K562 (cell line): ENCODE measurements at places on chromosomes 7 and 10. TPM values are rescaled to one million over a fixed set of nuclear protein-coding genes. Genes with fewer than 3 reads are reported as not detected.
A peak's percentile ranks its signal among the peaks of the same experiment; 100 is the strongest.

DNA sequence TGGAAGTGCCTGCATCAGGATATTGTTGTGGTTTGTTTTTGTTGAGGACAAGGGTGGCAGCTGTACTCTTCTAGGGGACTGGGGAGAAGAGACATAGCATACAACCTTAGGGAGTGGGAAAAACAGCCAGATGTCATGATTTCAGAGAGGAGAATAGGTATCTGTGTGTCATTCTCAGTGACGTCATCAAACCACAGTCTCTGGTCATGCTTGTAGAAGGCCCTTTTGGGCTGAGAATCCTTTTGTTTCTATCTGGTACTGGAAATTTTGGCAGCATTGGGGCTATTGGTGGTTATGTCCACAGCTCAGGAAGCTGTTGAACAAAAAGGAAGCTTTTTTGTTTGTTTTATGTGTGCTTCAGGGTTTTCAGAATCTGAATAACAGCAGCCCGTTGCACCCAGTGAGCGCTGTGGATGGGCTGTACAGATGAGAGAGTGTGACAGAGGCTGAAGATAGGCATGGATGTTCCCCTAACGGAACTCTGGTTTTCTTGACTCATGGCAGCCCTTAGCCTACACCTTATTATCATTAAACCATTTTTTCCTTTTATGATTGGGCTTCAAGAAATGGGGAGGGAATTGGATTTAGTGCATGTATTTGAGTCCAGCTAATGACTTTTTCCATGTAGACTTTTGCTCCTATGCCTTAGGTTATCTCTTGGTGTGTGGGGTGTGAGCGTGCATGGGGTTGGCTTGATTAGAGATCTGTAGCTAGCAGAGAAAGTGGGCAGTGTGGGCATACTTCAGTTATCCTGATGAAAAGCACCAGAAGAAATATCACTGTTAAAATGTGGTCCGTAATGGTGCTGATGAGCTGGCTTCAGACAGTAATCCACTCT lies 65.7 kb downstream of the SND1 start:
- peaks cover 96% of the 10 kb centered on the region for H3K36me3 ChIP-seq
- no peaks in the 10 kb centered on the region for H3K27me3 ChIP-seq
- no peak overlapping the region for H3K27ac ChIP-seq
- no peak for DNase-seq
- H3K4me1 ChIP-seq: no peaks in the 10 kb centered on the region

GRCh38 chr7:136956232-136956631 lies 87.8 kb downstream of the CHRM2 start:
- H3K4me3 ChIP-seq: no peak overlapping the region
- no peak for DNase-seq
- no peak overlapping the region for H3K27ac ChIP-seq

- no peak overlapping the region for H3K27ac ChIP-seq
- no peak for DNase-seq
- no peaks in the 10 kb centered on the region for H3K27me3 ChIP-seq
Observed at GRCh38 chr10:33660329-33660728, 325.9 kb upstream of the NRP1 start.

DNA sequence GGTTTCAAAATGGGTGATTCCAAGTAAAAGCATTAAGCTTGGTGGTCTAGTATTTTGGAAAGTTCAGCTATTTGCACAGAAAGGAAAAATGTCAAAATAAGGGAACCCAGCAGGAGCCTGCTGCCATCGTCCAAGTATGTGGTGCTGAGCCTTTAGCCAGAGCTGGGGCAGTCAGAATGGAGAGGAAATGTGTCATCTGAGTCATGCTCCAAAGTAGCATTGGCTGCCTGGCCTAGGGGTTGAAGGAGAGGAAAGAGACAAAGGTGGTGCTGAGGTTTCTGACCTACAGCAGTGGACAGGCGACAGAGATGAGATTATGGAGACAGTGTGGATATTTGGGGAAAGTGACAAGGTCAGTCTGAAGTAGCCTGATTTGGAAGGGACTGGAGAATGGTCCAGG lies 103.9 kb downstream of the PLCE1 start:
- H3K4me3 ChIP-seq: no peak overlapping the region
- no peak for DNase-seq
- no peaks in the 10 kb centered on the region for H3K4me1 ChIP-seq
- no peak overlapping the region for H3K27ac ChIP-seq
- no peaks in the 10 kb centered on the region; the same call in 2 of the 3 replicates for H3K27me3 ChIP-seq
- no peaks in the 10 kb centered on the region for H3K36me3 ChIP-seq

DNA sequence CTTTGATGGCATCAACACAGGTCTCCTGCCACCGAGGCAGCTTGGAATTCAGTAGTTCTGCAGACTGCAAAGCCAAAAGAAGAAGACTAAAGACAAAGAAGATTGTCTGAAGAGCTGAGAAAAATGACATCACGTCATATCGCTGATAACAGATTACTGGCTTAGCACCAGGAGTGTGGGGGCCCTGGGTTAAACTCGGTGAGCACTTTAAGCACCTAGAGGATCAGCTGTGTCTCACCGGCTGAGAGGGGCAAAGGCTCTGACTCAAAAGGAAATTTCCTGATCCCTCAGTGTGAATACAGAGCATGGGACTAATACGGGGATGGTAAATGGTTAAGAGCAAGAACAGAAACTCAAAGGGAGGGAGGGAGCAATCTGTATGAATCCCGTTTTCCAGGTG lies 30.7 kb downstream of the BRI3 start:
- H3K27ac ChIP-seq: no peak overlapping the region
- H3K36me3 ChIP-seq: peaks cover 37% of the 10 kb centered on the region
- no peak for DNase-seq
- H3K4me3 ChIP-seq: no peak overlapping the region

DNA sequence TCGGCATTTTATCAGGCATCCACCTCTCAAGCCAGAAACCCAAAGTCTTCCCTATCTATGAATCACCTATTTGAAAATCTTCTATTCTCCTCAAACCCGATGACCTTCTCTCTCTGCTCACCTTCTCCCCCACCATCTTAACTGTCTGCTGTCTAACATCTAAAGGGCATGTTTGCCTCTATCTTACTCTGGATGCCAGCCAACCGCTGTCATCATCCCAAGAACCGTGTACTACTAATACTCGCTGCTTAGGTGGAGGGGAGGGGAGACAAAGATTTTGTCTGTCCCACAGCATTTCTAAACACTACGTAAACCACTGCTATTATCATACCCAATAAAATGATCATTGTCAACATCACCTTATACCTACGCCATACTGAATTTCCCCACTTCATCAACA lies 29.5 kb downstream of the PAXIP1 start:
- peaks cover 84% of the 10 kb centered on the region for H3K36me3 ChIP-seq
- H3K4me1 ChIP-seq: peaks cover 4% of the 10 kb centered on the region; the same call in 1 of the 2 replicates
- H3K4me3 ChIP-seq: no peak overlapping the region
- no peaks in the 10 kb centered on the region; the same call in 2 of the 3 replicates for H3K27me3 ChIP-seq
- DNase-seq: no peak
- no peak overlapping the region for H3K27ac ChIP-seq

GRCh38 chr7:153835712-153836265 lies 216.4 kb upstream of the DPP6 start:
- no peaks in the 10 kb centered on the region for H3K36me3 ChIP-seq
- H3K27ac ChIP-seq: no peak overlapping the region
- H3K4me3 ChIP-seq: no peak overlapping the region

DNA sequence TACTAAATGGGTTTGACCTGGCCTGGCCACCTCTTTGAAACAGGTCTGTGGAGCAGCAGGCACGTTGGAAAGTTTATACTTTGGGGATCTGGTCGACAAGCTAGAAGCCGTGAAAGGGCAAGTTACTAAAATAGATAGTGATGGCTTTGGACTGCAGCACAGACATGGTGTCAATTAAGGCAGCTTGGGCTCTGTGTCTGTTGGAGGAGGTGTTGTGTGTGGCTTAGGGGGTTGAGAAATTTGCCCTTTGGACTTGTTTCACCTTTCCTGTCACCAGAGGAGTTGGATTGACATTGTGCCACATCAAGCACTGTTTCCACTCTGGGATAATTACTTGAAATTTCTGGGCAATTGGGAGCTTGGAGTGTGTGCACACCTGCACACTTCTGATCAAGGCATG lies 251.8 kb upstream of the MKI67 start:
- H3K27me3 ChIP-seq: peaks cover 26% of the 10 kb centered on the region
- H3K36me3 ChIP-seq: no peaks in the 10 kb centered on the region
- H3K4me3 ChIP-seq: no peak overlapping the region
- no peaks in the 10 kb centered on the region for H3K4me1 ChIP-seq
- DNase-seq: no peak

GRCh38 chr10:86218160-86218559 lies 148.4 kb downstream of the GRID1 start:
- H3K4me3 ChIP-seq: no peak overlapping the region
- H3K27me3 ChIP-seq: no peaks in the 10 kb centered on the region; the same call in 1 of the 2 replicates
- no peaks in the 10 kb centered on the region for H3K36me3 ChIP-seq
- no peak overlapping the region for H3K27ac ChIP-seq
- DNase-seq: no peak
- no peaks in the 10 kb centered on the region for H3K4me1 ChIP-seq

GRCh38 chr7:100602889-100603725 lies 944 bp downstream of the PCOLCE start:
- peak overlapping the region; percentile 58 for H3K4me3 ChIP-seq
- H3K36me3 ChIP-seq: no peaks in the 10 kb centered on the region
- H3K27me3 ChIP-seq: no peaks in the 10 kb centered on the region
- peak overlapping the region; percentile 54; the same call in 2 of the 3 replicates for H3K27ac ChIP-seq
- peak; percentile 58 for DNase-seq

DNA sequence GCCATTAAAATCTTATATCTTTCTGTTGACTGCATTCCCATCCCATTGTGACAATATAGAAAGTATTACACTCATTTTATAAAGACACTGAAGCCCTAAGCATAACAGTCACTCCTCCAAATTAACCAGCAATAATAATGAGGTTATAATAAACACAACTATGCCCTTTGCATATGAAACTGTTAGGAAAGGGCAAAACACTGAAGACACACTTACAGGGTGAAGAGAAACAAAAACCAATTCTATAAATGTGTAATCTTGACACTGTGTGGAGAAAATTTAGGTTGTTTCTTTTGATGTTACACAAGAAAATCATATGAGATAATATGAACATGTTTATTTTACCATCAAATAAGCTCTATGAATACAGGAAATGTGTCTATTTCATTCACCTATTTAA lies 14.0 kb upstream of the GPR37 start:
- no peak overlapping the region for H3K27ac ChIP-seq
- no peak for DNase-seq
- H3K36me3 ChIP-seq: no peaks in the 10 kb centered on the region
- no peaks in the 10 kb centered on the region; the same call in 2 of the 3 replicates for H3K4me1 ChIP-seq

- H3K4me3 ChIP-seq: no peak overlapping the region
- no peak for DNase-seq
- H3K4me1 ChIP-seq: no peaks in the 10 kb centered on the region
- no peak overlapping the region for H3K27ac ChIP-seq
Observed at GRCh38 chr10:112785089-112785488, 165.0 kb upstream of the TCF7L2 start.

DNA sequence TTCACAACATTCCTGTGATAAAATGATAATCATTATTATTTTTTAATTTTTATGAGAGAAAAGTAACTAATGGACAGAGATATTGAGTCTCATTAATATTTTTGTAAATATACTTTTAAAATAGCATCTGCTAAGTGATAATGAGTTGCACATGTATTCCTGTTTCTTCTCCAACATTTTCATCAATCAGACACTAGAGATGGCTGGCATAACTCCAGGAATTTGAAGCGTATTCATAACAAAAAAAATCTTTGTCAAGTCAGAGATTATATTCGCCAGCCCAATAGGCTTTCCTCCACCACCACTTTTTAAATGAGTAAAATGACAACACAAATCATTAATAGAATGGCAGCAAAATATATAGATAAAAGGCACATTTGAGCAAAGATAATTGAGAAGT lies 524.0 kb upstream of the KCND2 start:
- no peaks in the 10 kb centered on the region for H3K4me1 ChIP-seq
- no peak overlapping the region for H3K4me3 ChIP-seq
- no peaks in the 10 kb centered on the region for H3K27me3 ChIP-seq

DNA sequence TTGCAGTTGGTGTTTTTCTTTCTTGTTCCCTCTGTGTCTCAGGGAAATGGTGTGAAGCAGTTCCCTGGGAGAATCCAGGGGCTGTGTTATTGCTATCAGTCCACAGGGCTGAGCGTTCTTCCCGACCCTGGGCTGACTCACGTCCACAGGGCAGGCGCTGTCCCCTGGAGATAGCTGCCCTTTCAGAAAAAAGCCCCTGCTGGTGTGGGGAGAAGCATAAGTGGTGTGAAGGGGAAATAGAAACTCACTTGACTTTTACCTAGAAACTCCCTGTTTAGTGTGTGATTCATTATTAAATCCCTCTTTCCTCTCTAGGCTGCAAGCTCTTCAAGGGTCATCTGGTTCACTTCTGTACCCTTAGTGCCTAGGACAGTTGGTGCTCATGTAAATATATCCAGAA lies 63.3 kb upstream of the SMNDC1 start:
- no peak overlapping the region; the same call in 2 of the 3 replicates for H3K27ac ChIP-seq
- peaks cover 11% of the 10 kb centered on the region for H3K27me3 ChIP-seq
- no peaks in the 10 kb centered on the region for H3K36me3 ChIP-seq
- peak; percentile 60 for DNase-seq
- H3K4me1 ChIP-seq: peaks cover 24% of the 10 kb centered on the region; the same call in 2 of the 3 replicates

- peak overlapping the region; percentile 90 for H3K27ac ChIP-seq
- H3K4me1 ChIP-seq: peaks cover 34% of the 10 kb centered on the region
- DNase-seq: no peak
Observed at GRCh38 chr10:86755454-86755739, 1.0 kb upstream of the BMPR1A start.

DNA sequence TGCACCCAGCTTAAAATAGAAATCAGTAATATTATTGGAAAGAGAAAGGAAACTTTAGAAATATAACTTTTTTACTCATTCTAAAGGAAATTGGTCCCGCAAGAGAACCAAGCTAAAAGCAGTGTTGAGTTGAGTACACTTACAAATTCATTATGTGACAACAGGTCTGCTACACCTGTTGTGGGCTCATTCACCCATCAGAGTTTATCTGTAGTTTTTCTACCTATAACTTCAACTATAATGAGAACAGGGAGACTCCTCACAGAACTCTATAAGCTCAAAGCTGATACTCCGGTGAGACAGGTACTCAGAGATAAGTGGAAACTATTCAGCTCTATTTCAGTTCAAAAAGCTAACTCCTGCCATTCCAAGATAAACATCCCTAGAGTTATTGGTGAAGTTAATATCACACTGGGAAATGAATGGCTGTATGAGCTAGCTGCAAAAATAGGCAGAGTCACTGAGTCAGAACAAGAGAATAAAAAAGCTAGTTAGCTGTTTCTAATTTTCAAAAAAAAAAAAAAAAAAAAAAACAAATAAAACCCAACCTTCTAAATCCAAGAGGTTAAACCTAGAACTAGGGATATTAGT lies 121.3 kb downstream of the PPP1R3A start:
- H3K27ac ChIP-seq: no peak overlapping the region
- H3K27me3 ChIP-seq: no peaks in the 10 kb centered on the region
- no peaks in the 10 kb centered on the region for H3K4me1 ChIP-seq
- no peaks in the 10 kb centered on the region for H3K36me3 ChIP-seq
- no peak overlapping the region for H3K4me3 ChIP-seq

CCL24 gene
- 0.77 and 1.3 TPM in 2 replicates for polyA plus RNA-seq

TEX47 gene
- not detected in 2 replicates for polyA plus RNA-seq

MTERF1 gene
- 22.4 and 23.0 TPM in 2 replicates for polyA plus RNA-seq

RBM28 gene
- polyA plus RNA-seq: 139 and 213 TPM in 2 replicates

CRPPA gene
- 3.4 and 5.1 TPM in 2 replicates for polyA plus RNA-seq

AGR2 gene
- polyA plus RNA-seq: not detected in 2 replicates

SPDYE9 gene
- not detected in 2 replicates for polyA plus RNA-seq

SLC16A9 gene
- polyA plus RNA-seq: 1.6 and 2.1 TPM in 2 replicates

BHLHA15 gene
- 1.1 and 2.4 TPM in 2 replicates for polyA plus RNA-seq

ABCC2 gene
- polyA plus RNA-seq: 0.04 TPM in 1 of 2 replicates, not detected in the other

ABCB1 gene
- 0.38 TPM in 2 replicates for polyA plus RNA-seq

ADAM12 gene
- not detected in 2 replicates for polyA plus RNA-seq

CFTR gene
- polyA plus RNA-seq: not detected in 2 replicates

ADCY1 gene
- 0.01 and 0.09 TPM in 2 replicates for polyA plus RNA-seq

CALHM2 gene
- not detected in 2 replicates for polyA plus RNA-seq

LDB3 gene
- 0.03 TPM in 1 of 2 replicates, not detected in the other for polyA plus RNA-seq

TSPAN12 gene
- 0.53 and 1.7 TPM in 2 replicates for polyA plus RNA-seq

HMX2 gene
- polyA plus RNA-seq: 0.05 and 0.37 TPM in 2 replicates
